Cerebellar nuclear complex (tissue), 1 donor: ENCODE measurements at places on chromosomes 16 and 17.

GRCh38 chr16:60810250-60810649 is 1226.0 kb downstream of the CDH8 start:
- no peak for DNase-seq

GRCh38 chr16:16016388-16016964 is 67.1 kb downstream of the ABCC1 start:
- DNase-seq, result no peak

DNA sequence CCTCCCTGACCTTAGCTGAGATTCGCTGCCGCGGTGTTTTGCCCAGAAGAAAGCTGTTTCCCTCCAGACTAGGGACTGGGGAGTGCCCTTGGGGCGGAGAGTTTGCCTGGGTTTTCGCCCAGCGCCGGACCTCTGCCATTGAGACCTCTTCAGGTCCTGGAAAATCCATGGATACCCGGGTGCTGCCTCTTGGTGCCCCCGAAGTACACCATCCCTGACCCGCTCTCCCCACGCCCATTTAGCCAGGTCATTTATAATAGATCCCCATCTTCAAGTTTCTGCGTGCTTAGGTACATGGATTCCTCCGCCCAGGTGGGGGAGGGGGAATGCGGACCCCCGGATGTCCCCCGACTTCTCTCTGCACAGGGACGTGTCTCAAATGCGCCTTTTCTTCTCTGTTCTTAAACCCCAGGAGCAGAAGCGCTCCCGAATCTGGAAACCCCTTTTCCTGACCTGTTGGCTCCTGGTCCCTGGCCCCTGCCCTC is 15.0 kb upstream of the CBX8 start:
- DNase-seq, result no peak

DNA sequence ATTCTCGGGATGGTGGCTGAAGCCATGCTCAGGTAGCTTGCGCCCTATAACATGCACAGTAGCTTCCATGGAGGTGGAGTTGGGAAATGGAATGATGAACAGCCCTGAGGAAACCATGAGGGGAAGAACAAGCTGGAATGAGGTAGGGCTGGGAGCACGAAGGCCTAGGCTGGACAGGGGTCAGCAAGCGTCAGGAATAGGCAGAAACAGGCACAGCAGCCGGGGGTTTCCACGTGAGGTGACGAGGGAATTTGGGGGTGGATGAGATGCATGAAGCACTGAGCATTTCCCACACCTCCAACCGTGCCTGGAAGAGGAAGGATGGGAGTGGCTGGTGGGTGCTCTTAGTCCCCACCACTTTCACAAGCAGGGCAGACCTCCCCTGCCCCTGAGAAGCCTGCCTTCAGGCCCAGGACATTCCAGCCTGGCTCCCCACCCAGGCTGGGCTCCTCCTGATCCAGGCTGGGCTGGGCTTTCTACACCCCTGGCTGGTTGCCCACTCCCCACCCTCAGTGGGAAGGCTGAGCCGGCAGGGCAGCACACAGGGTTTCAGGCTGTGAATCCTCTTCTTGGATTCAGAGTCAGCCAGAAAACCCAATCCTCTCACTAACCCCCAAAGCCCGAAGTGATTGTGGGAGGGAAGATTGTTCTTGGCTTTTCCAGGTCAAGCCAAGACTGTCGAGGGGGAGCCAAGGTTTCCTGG is 21.9 kb downstream of the PLEKHG4 start:
- no peak for DNase-seq

GRCh38 chr16:51801635-51802034 is 650.6 kb upstream of the SALL1 start:
- DNase-seq, result no peak

GRCh38 chr16:10245002-10245401 is 62.8 kb upstream of the GRIN2A start:
- no peak for DNase-seq

GRCh38 chr16:80274576-80275191 is 266.1 kb upstream of the DYNLRB2 start:
- no peak for DNase-seq

GRCh38 chr16:85370543-85370880 is 242.6 kb upstream of the GSE1 start:
- DNase-seq, result no peak

GRCh38 chr16:14198012-14198411 is 126.9 kb downstream of the MRTFB start:
- no peak for DNase-seq

DNA sequence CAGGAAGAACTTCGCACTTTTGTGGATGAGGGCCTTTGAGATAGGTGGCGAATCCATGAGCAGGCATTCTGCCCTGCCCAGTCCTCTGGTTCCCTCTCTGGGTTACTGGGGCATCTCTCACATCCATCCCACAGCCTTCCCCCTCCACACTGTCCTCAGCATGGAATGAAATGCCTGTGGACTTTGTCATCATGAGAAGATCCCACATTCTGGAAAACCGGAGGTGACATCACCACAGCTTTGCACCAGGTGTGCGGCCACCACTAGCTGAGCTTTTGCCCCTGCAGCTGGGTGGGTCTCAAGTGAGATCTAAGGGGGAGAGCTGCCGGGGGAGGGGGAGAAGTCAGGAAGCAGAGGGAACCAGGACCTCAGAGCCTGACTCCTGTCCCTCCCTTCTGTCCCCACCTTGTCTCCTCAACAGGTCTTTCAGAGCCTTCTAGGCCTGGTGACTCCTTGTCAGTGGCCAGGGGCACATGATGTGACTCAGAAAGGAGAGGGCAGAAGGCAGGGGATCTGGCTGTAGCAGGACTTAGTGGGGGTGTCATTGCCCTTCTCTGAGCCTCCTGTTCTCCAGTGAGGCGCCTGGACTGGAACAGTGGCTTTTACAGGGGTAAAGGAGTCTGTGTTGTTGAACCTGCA is 40.0 kb upstream of the DLX4 start:
- no peak for DNase-seq

DNA sequence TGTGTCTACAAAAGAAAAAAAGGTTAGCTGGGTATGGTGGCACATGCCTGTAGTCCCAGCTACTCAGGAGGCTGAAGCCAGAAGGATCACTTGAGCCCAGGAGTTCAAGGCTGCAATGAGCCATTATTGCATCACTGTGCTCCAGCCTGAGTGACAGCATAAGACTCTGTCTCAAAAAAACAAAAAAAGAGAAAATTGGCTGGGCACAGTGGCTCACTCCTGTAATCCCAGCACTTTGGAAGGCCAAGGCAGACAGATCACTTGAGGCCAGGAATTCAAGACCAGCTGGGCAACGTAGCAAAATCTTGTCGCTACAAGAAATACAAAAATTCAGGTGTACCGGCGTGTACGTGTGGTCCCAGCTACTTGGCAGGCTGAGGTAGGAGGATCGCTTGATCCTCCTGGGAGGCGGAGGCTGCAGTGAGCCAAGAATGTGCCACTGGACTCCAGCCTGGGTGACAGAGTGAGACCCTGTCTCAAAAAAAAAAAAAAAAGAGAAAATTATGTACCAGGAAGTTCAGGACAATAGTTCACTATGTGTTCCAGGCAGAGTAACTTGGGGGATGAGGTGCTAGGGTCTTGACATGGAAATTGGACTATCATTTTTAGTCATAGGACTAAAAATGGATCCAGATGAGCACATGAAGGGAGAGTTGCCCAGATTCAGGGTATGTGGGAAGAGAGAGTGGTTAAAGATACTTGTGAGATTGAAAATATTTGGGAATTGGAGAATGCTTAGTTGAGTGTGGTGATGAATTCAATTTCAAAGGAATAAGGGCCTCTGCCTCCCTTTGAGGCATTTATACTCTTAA is 11.0 kb downstream of the ALDH3A2 start:
- DNase-seq, result no peak
